Mucosa of gallbladder (tissue), 1 donor: ENCODE measurements at places on chromosomes 3 and 15.

DNA sequence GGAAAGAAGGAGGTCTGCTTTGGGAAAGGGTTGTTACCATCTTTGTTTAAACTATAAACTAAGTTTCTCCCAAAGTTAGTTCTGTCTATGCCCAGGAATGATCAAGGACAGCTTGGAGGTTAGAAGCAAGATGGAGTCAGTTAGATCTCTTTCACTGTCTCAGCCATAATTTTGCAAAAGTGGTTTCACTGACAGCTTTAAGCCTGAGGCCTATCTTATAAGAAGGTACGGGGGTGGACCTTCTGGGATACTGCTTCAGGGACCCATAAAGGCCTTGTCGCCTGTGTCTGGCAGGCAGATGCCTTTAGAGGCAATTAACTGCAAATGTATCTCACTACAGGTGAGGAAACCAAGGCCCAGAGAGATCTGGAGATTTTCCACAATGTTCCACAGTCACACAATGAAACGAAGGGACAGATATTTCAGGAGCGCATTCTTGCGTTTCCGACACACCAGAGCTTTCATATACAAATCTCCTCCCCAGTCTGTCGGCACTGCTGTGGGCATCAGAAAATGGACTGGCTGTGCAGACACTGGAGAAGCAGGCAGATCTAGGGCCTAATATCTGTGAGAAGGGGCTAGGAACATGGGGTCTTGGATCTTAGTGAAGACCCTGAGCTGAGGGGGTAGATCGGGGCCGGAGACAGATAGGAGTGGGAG is 169.5 kb upstream of the SMAD3 start:
- no peak for DNase-seq

GRCh38 chr3:24229468-24230221 is 265.0 kb downstream of the THRB start:
- no peak for DNase-seq

DNA sequence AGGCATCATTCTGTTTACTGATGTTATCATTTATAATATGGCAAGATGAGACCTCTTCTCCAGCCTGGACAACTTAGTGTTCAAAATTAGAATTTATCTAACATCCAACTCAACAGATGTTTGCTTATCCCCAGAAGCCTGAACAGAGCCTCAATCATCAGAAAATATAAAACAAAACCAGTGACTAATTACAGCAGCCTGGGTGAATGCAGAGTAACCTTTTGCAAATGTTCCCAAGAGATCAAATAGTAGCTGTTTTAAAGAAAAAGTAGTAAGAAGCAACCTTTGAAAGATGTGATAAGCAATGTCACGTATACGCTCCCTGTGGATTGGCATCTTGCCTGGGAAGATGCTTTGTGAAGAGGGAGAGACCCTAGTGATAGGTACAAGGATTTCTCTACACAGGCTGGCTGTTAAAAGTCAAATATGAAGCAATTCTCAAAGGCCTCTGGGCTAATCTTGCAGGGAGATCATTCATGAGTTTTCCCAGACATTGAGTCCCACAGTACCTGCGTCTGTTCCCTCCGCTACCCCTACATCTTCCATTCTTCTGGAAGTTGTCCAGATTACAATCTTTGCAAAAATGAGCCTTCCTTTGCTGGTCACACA is 39.3 kb upstream of the PRICKLE2 start:
- DNase-seq: no peak

DNA sequence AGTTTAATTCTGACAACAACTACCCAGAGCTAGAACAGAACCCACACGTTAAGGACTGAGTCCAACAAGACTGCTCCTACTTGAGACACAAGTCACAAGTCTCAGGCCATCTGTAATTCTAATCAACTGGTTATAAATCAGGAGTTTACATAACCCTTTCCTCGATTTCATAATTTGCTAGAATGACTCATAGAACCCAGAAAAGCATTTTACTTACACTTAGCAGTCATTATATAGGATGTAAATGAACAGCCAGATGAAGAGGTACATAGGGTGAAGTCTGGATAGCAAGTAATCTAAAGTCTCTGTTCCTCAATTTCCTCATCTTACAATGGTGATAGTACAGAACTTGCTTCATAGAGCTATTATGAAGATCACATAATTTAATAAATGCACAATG is 1018.2 kb downstream of the DIPK2A start:
- no peak for DNase-seq

- no peak for DNase-seq
These were observed 121.3 kb downstream of the CD47 start for GRCh38 chr3:107969525-107969924.

DNA sequence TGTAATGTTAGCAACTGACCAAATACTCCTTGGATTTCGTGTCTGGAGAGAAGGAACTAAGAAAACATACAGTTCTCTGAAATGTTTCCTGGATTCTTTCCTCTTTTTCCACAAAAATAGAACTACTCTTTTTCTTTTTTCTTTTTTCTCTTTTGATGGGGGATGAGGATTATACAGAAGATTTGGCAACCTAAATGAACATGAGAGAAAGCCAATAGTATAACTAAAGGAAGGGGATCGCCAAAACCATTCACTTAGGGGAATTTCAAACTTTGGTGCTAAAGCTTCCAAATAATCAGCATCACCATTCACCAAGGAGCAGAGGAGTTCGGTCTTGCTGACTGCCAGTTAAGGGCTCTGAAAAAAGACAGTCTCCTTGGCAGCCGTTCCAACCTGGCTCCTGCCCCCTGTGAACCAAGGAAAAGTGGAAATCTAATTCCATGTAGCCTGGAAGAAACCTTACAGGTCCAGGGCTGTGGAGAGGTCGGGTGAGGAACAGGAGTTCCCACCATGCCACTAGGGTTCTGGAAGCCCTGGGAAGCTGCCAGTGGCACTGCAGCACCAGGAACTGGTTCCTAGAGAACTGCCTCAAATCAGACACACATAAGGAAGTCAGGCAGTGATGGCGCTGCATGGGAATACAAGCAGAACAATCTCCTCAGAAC is 176.9 kb downstream of the TNIK start:
- no peak for DNase-seq

- DNase-seq: no peak
These were observed 1.4 kb upstream of the FES start for GRCh38 chr15:90882781-90883525.

- no peak for DNase-seq
These were observed 171.4 kb downstream of the GREM1 start for GRCh38 chr15:32889214-32889613.

- DNase-seq: no peak
These were observed 61.8 kb upstream of the UTS2B start for GRCh38 chr3:191391861-191392808.

- no peak for DNase-seq
These were observed 256.5 kb downstream of the MEIS2 start for GRCh38 chr15:36843822-36844221.

- DNase-seq: no peak
These were observed 176.0 kb downstream of the ABHD5 start for GRCh38 chr3:43866529-43867353.

- no peak for DNase-seq
These were observed 2.6 kb upstream of the CHL1 start for GRCh38 chr3:194001-194400.

DNA sequence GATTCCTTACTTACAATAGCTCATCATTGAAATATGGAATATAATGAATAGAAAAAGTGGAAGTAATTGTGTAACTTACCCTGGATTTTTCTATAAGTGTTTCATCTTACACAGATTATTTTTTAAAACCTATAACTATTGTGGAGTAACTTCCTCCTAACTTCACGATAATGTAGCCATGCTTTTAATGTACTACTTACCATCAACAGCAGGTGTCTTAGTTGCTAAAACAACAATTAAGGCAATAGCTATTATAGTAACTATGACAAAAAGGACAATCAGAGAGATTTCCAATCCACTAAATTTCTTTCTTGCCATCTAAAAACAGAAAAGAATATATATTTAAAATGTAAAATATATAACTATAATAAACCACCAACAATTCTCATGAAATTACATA is 2.6 kb downstream of the SI start:
- DNase-seq: no peak

- no peak for DNase-seq
These were observed 42.6 kb downstream of the PHLDB2 start for GRCh38 chr3:111901637-111902036.

- no peak for DNase-seq
These were observed 2.8 kb upstream of the CLDND1 start for GRCh38 chr3:98525494-98525893.

DNA sequence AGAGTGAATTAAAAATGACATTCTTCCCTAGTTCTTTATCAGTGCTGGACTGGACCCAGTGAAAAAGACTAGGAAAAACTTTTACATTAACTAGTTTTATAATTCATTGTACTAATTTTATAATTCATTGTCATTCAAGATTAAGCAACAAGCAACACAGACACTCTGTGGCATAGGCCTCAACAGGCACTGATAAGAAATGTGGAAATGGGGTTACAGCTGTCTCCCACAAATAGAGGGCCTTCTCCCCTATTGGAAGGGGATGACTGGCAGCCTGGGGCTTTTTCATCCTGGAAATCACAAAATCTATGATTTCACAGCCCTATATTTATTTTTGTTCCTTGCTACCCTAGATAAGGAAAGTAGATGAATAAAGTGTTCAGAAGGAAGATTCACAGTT is 370.6 kb downstream of the GBE1 start:
- no peak for DNase-seq

GRCh38 chr3:72446218-72447058 is 401.8 kb downstream of the SHQ1 start:
- DNase-seq: no peak

GRCh38 chr3:138845181-138845601 is 10.5 kb upstream of the PIK3CB start:
- DNase-seq: no peak

DNA sequence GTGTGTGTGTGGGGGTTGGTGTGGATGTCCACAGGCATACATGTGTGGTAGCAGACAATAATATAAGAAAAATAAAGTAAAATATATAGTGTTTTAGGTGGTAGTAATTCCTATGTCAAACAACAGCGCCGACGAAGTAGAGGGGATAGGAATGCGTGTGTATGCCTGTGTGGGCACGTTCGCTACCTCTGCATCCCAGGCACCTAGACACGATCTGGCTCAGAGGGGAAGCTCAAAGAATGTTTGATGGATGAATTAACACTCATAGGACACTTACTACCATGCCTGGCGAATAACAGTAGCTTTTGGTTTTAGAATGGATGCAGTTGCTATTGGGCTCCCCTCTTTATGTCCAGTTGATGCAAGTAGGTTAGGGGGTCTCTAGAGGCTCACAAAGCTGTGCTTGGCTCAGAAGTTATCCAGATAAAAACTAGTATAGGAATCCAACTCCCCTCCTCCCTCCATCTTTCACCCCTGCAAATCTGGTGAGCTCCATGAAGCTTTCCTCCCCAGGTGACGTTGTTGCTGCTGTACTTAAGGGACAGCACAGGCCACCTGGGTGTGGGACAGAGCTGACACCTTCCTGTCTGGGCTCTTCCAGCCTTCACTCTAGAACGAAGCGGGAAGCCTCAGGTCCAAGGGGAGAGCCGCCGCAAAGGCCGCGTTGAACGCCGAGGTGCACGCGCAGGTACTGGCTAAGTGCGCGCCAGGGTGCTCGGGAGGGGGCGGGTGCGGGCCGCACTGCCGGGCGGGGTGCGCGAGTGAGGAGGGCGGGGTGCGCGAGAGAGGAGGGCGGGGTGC is 192.6 kb upstream of the LYSMD4 start:
- DNase-seq: peak; percentile 67
